ENCODE measurements at places on chromosomes 5 and 9.

DNA sequence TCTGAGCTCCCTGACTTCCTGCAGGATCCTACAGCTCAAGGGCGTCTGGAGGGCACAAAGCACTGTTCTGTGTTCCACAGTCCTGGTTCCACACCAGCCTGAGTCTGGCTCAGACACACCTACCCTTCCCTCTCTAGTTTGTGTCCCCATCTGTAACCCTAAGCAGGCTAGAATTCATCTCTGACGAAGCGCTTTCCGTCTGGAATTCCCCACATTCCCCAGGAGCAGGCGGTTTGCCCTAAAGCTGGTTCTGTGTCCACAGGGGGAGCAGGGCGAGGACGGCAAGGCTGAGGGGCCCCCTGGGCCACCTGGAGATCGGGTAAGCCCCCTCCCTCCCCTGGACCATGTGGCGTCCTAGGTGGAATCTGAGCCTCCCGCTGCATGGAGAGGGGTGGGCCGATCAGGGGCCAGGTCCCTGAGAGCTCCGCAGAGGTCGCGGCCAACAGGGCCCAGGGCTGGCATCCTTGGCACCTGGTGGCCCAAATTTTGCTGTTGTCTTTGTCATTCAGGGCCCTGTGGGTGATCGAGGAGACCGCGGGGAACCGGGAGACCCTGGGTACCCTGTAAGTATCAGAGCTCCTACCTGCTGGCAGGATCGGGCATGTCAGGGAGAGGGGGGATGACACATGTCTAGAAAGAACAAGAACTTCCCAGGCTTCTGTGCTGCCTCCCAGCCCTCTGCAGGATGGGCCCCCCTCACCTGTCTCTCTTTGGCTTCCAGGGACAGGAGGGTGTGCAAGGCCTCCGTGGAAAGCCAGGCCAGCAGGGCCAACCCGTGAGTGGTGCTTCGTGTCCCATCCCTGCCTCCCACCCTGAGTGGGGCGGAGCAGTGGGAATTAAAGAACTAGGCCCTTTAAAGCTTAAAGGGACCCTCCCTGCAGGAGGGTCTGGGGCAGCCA is 34.5 kb upstream of the ORM1 start:
- no peak for DNase-seq

GRCh38 chr5:159186319-159186718 is 23.0 kb downstream of the RNF145 start:
- no peak for DNase-seq

DNA sequence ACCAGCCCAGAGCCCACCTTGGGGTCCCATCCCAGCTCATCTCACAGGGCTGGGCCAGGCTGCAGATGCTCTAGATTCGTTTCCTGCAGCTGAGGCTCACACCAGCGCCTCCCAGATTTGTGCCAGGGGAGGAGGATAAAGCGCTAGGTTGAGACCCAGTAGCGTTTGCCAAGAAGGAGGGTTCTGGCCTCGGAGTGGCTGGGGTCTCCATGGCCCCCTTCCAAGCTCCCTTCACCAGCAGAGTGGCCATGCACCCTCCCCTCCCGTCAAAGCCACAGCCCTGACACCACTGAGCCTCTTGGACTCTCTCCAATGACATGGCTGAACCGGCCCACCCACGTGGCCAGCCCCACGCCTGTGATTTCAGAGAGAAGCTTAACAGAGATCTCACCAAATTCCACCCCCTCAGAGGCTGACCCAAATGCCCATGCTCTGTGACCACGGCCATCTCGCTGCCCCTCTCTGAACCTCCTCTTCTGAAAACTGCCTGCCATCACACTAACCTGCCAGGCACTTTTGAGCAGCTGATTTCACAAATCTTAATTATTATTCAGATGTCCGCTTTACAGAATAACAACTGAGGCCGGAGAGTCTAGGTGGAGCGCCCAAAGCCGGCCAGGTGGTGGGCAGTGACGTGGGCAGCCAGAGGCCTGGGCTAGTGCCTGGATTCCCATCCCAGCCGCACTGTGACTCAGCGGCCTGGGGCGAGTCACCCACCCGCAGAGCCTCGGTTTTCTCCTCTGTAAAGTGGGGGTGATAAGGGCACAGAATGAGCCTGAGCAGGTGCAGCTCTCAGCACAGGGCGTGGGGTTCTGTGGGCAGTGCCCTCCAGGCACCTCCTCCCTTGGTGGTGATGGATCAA is 155.7 kb downstream of the C9orf50 start:
- DNase-seq = no peak

DNA sequence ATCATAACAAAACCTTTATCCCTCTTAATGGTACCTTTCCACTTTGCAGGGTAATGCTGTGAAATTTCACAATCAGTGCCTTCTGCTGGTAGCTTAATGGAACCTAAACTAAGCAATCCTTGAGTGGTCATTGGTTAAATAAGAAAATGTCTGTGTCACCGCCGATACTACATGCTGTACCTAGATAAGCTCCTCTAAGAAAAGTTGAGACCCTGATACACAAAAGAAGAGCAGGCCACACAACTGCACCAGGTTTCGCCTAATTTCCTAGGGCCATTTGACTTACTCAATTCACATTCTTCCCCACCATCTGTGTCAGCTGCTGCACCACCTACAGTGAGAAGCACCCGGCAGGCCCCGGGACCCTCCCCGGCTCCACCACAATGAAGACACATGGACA is 9.0 kb upstream of the EDF1 start:
- DNase-seq = no peak

DNA sequence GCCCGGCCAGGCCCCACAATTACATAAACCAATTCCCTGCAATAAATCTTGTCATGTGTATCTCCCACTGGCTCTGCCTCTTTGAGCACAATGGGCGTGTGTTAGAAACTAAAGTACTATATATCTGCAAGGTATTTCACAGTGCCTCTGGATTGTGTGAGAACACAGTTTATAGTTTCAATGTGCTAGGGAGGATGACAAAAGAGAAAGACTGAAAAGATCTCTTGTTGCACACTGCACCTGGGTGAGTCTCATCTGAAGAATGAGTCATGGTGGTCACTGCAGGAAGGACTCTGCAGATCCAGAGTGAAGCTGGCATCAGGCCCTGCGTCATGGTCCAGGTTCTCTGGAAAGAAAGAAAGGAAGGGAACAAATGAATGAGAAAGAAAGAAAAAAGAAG is 20.7 kb upstream of the CTSV start:
- no peak for DNase-seq

- DNase-seq = no peak
Observed at GRCh38 chr9:137430723-137431415, 7.7 kb downstream of the NOXA1 start.

- DNase-seq = no peak
Observed at GRCh38 chr5:156675395-156675794, 174.7 kb upstream of the PPP1R2B start.

GRCh38 chr5:141647851-141648250 is 3.4 kb downstream of the FCHSD1 start:
- DNase-seq = no peak

DNA sequence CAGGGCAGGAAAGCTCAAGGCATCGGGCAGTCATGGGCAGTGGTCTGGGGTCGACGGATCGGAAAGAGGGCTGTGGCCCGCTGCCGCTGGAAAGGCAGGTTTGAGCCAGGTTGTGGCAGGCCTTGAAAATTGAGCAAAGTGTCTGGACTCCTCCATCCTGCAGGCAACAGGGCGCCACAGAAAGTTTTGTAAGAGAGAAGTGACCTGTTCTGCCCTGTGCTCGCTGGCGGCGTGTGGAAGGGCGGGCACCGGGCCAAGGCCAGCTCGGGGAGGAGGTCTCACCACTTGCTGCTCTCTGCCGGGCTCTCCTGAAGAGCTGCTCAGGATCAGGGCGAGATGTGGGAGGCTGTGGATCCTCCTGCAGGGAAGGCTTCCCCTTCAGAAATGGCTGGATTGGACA is 41.4 kb upstream of the FAT2 start:
- DNase-seq = no peak

GRCh38 chr9:34332076-34332964 is 3.0 kb downstream of the NUDT2 start:
- no peak for DNase-seq

DNA sequence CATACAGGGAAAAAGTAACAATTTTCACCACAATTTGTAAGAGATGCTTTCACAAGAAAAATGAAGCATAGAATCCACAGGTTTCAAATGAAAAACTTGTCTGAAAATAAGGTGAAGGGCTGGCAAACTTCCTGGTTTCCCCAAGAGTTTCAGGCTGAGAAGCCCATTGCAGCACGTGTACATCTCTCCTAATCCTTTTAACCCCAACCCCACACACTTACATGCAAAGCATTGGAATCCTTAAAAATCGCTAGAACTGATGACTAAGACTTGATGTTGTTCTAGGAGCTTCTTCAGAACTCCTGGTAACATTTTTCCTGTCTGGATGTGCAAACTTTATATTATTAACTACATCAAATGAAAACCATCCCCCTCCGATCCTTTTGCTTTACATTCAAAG is 317.8 kb upstream of the RGMB start:
- DNase-seq = no peak

- DNase-seq = no peak
Observed at GRCh38 chr5:123035360-123035917, 1.1 kb downstream of the PPIC start.

DNA sequence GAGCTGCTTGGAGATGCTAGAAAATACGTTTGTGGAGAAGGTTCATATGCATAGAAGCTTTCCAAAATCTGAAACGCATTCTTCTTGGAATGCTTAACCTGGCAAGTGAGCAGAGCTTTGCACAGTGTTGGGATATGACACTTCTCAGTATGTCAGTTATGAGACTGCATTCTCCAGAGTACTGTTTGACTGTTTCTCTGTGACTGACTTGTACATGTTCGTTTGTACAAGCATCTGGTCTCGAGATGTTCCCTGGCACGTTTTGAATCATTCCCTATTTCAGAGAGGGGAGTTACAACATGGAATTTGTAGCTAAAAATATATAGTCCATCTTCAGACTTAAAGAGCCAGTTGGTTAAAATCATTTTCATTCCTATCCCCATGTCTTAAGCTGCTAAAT is 272.4 kb downstream of the ARRDC3 start:
- no peak for DNase-seq

- no peak for DNase-seq
Observed at GRCh38 chr5:115977988-115978387, 15.7 kb downstream of the LVRN start.

- DNase-seq = no peak
Observed at GRCh38 chr5:35281613-35282012, 51.3 kb upstream of the PRLR start.

GRCh38 chr5:94192658-94193391 is 425.6 kb downstream of the KIAA0825 start:
- DNase-seq = no peak

DNA sequence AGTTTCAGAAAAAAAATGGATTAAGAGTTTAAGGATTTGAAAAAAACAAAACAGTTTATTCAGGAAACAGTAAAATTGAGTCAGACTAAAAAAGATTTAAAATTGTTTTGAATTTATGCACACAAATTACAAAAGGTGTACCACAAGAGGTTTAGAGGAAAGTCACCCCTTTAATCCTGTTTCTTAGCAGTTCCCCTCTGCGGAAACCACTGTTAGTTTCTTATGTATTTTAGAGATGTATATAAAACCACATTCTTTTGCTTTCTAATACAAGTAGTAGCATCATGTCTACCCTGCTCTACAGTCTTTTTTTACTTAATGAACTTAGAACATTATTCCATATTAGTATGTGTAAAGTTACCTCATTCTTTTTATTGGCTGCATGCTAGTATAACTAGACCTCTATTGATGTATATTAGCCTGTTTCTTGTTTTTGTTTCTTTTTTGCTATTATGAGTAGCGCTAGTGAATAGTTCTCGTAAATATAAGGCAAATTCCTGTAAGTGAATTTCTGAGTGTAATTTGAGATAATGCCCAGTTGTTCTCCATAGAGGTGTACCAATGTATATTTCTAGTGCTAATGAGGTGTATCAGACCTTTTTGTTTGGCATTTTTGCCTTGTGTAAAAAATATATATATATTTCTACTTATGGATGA is 20.0 kb downstream of the GPBP1 start:
- no peak for DNase-seq

- no peak for DNase-seq
Observed at GRCh38 chr5:17221843-17222636, 4.6 kb downstream of the BASP1 start.

DNA sequence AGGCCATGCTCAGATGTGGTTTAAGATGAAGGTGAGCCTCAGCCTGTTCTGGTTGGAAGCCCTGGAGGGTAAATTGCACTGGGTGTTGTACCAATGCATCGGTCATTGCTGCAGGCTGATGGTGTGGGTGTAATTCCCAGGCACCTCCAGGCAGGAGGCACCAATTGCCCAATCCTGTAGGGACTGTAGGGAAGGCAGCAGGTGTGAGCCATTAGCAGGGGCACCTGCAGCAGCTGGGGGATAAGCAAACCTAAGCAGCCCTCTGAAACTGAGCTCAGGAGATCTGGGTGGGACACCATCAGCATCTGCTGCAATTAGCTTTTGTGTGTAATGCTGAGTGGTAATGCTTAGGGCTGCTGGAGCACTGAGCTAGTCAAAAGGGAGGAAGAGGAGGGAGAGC is 190.1 kb upstream of the TBC1D2 start:
- no peak for DNase-seq

- DNase-seq = no peak
Observed at GRCh38 chr5:179153921-179154345, 93.8 kb downstream of the ZNF354C start.

GRCh38 chr5:111131356-111131755 is 39.2 kb downstream of the WDR36 start:
- no peak for DNase-seq

DNA sequence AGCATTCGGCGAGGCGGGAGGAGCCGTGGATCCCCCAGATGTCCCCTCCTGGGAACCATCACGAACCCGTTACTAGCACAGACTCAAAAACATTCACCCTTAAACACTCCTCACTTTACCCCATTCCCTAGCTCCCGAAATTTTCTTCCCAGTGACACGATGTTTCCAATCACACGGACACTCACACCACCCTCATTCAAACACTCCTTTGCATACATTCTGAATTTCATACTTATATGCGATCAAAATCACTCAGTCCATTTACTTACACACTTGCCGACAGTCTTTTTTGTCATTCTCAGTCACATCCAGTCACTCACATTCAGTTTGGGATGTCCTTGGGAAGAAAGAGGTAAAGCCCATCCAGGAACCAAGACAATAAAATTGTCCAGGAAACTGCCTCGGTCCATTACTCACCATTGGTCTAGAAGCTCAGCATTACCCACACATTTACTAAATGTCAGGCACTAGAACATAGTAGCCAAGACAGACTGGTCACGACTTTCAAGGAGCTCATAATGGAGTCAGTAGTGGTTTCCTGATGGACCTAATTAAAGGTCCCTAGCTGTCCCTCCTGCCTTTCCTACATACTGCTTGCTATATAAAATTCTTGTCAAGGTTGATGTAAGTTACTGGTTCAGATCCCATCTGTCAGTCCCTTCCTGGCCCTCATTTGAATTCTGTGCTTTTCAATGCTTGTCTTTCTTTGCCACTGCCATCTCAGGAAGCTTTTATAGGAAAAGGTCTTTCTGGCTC is 574 bp downstream of the SLC35A4 start:
- no peak for DNase-seq

GRCh38 chr9:100700689-100701318 is 122.9 kb downstream of the CAVIN4 start:
- no peak for DNase-seq

DNA sequence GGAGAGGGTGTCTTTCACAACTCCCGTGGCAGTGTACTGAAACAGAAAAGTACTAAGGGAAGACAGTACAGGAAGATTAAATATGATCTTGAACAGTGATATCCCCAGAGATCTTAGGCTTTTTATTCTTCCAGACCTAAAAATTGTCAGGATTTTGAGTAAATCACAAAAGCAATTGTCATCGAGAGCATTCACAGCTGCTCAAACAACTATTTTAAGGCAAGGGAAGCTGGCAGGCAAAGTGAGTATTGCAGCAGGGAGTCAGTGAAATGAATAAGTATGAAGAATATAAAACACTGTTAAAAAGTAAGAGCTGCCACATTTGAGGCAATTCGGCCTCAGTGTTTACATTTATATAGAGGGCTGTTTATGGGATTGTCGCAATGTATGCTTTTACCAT is 479.0 kb downstream of the CAAP1 start:
- DNase-seq = no peak

Data from activated gamma-delta T cell treated with Interleukin-2 at 50 U/mL for 16 hours (primary cell).